ENCODE measurements at places on chromosomes 16 and 17.

- DNase-seq, result no peak
These were observed 1.9 kb upstream of the MLLT6 start for GRCh38 chr17:38702916-38703741.

GRCh38 chr17:69431835-69432234 is 17.3 kb downstream of the MAP2K6 start:
- no peak for DNase-seq

DNA sequence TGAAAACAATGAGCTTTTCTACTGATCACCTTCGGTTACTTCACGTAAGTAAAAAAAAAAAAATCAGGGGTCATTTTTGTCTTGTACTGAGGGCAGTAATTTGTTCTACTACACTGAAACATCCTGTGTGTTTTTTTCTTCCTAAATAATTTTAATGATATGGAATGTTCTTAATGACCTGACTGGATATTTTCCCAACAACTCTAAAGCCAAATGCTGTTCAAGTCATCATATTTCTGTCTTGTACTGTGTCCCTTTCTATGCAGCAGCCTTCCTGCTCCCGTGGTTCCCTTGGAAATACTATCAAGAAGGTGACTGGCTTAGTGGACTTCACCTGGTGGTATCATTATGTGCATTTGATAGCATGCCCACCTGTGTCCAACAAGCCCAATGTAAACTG is 10.8 kb upstream of the CDR2 start:
- DNase-seq, result no peak

DNA sequence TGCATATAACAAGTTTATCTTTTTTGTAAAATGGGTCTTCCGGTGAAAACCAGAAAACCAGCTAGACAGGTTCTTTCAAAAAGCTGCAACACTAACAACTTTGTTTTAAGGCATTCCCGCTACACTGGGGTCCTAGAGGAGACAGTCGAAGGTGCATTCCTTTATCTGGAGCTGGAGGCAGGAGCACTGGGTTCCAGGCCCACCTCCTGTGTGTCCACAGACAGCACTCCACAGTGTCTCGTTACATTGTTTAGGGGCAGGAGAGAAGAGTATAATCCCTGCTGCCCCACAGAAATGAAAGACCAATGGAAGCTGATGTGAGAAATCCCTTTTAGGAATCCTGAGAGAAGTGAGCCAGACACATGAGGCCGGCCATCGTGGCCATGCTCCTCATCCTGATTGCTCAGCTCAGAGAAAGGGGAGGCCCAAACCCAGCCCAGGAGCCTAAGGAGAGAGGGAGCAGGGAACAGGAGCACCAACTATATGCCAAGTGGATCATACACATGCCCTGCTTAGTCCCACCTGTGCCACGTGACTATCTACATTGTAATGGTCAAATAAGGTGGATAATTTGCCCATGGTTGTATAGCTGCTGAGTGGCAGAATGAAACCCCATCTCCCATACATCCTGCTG is 59.5 kb downstream of the CCDC182 start:
- DNase-seq, result no peak

DNA sequence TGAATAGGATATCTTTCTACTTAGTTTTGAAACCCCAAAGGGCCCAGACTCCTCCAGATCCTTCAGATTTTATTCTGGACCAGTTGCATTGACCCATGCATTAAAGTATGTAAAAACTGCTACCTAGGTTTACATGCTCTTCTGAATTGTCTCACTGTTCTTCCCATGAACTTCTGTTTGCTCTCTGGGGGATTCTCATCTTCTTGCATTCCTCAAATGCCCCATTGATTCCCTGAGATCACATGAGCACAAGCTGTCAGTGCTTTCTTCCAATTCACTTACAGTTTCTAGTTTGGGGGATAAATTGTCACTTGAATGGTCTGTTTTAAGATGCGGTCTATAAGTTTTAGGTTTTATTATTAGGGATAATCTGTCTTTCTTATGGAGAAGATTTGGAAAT is 188.9 kb upstream of the KIF2B start:
- DNase-seq, result no peak

- DNase-seq, result no peak
These were observed 18.3 kb downstream of the TMEM100 start for GRCh38 chr17:55704401-55704800.

Measured in AG04450 (cell line).